GM12878 (cell line): ENCODE measurements at places on chromosomes 11 and 22.

DNA sequence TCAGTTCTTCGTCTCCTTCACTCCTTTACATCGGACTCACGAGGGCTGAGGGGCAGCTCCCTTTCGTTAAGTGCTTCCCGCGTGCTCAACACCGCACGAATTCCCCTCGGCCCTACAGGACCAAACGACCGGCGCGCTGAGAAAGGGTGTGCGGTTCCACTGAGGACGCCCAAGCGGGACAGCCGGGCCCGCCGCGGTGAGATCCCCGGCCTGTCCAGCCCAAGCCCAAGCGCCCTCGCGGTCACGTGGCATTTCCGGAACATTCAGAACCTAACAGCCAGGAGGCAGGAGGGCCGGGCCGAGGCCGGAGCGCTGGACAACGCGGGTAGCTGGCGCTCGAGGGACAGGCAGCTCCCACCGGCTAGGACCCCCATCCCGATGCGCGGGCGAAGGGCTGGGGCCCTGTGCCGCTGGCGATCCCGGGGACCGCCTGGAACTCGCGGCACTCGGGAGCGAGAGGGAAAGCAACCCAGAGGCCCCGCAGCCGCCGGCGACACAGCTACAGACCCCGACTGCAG lies 737 bp upstream of the STIP1 start:
- DNase-seq, result no peak

DNA sequence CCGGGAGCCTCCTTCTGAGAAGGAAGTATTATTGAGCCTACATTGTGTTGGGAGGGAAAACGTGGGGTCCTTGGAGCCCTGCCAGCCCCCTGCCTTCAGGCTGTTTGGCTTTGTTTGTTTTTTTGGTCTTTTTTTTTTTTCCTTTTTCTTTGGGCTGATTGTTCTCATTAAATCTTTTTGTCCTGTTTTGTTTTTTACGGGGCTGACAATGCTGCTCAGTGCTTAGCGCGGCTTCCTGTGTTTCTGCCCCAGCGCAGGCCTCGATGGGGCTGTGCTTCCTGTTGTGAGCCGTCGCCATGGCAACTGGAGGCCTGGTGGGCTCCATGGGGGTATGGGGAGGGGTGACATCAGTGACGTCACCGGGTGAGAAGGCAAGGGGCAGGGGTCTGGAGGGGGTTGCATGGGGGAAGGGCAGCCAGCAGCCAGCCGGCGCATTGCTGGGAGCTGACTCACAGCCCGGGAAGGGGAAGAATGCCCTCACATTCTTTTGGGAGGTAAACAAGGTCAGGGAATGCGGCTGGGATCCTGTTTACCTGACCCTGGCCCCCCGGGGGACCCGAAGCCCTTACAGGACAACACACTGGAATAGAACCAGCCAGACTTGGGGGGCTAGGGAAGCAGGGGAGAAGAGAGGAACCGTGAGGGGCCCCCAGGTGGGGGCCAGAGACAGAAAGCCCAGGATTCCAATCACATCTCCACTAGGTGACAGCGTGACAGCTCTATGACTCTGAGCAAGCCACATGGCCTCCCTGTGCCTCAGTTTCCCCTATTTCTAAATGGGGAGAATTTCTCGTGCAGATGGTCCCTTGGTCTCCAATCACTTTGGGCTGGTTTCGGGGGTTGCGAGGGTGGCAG lies 22.2 kb upstream of the CBX7 start:
- no peak for DNase-seq

DNA sequence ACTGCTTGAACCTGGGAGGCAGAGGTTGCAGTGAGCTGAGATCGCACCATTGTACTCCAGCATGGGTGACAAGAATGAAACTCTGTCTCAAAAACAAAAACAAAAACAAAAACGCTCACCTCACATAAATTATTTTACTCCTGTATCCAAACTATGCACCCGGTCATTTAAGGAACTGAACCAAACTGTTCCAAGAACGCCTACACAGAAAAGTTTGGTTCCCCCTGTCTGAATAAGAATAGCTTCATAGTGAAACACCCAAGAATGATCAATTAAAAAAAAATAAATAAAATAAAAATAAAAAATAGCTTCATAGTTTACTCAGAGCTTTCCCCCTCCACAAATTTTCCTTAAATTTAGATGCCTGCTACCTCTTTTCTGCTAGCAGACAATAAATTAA lies 13.7 kb downstream of the NUP98 start:
- DNase-seq, result no peak

DNA sequence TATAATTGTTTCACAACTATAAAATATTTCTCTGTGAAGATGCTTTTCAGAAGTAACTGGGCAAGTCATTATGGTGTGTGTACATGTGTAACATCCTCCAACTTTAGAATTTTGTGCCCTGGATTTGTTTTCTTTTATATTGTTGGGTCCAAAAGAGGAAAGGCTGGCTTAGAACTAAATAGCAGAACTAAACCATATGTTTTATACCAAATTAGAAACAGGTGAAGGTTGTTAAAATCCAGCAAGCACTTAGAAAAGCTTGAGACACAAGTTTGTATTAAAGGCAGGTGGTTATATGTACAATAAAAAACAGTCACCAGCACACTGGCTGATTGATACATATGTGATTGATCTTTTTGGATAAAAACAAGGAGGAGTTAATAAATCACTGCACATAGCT lies 158.5 kb downstream of the WNT11 start:
- no peak for DNase-seq
